ENCODE measurements at places on chromosomes 12 and 14.

GRCh38 chr12:5546616-5547015 lies 114.7 kb downstream of the NTF3 start:
- DNase-seq, result no peak

DNA sequence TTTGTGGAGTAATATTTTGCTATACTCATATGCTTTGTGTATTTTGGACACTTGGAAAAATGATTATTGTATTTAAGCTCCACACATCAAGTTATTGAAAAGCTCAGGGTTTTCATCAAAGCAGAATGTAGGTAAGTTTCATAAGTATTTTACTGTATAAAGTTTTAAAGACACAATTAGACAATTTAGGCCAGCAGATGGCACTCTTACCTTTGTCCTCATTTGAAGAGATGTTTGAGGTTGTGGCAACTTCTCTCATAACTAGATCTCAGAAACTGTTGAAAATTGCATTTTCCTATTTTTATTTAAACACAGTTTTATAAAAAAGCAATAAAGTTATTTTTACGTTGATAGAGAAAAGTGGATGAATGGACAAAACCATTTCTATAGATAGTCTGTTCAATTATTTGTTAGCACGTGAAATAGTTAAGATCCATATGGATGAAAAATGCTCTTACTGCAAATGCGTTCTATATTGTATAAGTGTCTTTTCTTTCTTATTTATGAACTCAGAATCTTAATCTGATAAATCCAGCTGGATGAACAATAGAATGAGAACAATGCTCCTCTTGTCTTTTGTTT lies 300.0 kb downstream of the AEBP2 start:
- DNase-seq, result no peak

DNA sequence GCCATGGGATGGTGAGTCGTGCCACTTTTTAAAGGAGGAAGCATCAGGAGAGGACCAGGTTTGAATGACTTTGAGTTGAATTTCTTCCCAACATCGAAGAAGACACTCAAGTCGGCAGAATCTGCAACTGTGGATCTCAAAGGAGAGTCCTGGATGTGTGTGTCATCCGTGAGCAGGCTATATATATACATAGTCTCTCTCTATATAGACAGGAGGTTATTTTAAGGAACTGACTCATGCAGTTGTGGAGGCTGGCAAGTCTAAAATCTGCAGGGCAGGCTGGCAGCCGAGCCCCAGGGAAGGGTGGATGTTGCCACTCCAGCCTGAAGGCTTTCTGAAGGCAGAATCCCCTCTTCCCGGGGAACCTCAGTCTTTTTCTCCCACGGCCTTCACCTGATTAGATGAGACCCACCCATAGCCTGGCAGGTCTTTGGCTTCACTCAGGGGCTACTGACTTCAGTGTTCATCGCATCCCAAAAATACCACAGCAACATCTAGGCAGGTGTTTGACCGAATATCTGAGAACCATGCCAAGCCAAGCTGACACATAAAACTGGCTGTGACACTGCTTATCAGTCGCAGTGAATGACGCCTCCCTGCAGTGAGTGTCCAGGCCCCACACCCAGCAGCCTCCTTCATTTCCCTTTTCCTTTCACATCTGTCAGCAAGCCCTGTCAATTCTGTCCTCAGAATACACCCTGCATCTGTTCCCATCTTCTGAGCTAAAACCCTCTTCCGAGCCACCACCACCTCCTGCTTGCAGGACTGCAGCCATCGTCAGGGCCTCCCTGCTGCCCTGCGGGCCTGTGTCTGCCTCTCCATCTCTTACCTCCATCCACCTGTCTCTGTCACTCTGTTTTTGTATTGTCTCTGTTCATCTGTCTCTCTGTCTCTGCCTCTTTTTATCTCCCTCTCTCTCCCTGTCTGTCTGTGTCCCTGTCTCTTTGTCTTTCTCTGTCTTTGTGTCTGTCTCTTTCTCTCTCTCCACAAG lies 54.0 kb downstream of the ZNF664 start:
- no peak for DNase-seq

- no peak for DNase-seq
Measured at GRCh38 chr14:61535032-61535431, 160.3 kb upstream of the HIF1A start.

- DNase-seq, result no peak
Measured at GRCh38 chr14:33938131-33938949, 12.5 kb downstream of the EGLN3 start.

GRCh38 chr14:32397861-32398640 lies 69.0 kb downstream of the AKAP6 start:
- no peak for DNase-seq

- DNase-seq, result no peak
Measured at GRCh38 chr12:121814429-121815119, 10.8 kb downstream of the SETD1B start.

GRCh38 chr14:64841772-64842750 lies 37.6 kb downstream of the SPTB start:
- DNase-seq, result no peak

DNA sequence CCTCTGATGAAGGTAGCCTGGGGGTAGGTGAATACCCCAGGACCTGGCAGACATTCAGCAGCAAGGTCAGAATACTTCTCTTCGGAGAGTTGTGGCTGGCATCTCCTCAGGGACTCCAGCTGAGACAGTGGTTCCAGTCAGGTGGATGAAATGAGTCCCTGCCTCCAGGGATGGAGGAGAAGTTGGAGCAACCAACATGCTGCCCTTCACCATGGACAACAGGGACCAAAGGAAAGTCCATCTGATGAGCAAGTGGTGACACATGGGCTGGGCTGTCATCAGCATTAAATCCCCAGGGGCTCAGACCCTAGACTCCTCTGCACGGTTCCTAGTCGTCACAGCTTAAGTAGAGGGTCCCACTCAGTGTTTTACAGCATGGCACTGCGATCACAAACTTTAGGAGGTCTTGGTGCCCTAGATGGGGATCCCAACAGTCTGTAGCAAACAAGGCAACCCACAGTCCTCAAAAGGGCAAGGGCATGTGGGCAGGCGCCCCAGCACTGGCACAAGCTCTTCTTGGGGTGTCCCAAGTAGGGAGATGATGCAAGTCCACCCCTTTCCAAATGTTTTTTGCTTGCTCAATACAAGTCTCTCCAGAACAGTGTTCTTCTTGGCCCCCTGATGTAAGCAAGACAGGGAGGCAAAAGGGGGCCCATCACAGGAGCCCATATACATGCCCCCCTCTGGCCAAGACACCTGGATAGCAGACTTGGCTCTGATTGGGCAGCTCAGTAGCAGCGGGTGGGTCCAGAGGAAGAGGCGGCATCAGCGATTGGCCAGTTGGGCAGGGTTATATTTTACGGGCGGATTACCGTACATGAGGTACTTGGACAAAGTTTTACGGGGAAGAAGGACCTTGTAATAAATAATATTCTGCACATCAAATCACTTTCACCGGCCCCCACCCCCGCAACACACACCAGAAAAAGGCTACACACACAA lies 10.8 kb upstream of the CDH24 start:
- DNase-seq, result no peak

DNA sequence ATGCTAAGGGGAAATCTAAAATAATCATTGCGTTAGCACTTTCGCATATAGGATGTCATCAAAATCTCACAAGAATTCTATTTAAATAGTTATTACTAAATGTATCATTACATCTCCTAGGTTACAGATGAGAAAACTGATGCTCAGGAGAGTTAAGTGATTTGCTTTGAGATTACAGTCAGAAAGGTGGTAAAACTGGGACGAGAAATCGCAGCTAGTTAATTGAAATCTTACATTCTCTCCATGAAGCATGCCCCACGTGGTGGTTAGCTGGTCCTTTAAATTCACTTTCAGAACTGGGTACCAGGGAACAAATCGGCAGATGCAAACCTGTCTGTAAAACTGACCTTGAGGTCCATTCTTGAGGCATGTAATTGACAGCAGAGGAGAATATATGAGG lies 71.8 kb upstream of the PLEKHG7 start:
- DNase-seq, result no peak

DNA sequence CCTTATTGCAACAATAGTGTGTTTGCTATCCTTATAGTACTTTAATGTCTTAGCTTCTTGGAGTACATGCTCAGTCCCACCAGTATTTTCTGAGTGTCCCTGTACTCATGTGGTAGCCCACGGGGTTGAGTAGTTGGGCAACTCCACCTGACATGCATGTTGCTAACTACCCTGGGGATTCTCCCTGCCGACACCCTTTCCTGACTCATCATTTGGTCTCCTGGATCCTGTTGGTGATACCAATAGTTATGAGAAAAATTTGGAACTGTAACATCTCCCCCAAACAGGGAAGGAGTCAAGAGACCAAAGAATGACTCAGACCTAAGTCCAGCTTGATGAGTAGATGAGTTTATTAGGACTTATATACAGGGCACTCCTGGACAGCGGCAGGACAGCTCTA lies 101.6 kb downstream of the BRMS1L start:
- no peak for DNase-seq

GRCh38 chr14:69615121-69615495 lies 3.7 kb downstream of the SUSD6 start:
- DNase-seq, result no peak

DNA sequence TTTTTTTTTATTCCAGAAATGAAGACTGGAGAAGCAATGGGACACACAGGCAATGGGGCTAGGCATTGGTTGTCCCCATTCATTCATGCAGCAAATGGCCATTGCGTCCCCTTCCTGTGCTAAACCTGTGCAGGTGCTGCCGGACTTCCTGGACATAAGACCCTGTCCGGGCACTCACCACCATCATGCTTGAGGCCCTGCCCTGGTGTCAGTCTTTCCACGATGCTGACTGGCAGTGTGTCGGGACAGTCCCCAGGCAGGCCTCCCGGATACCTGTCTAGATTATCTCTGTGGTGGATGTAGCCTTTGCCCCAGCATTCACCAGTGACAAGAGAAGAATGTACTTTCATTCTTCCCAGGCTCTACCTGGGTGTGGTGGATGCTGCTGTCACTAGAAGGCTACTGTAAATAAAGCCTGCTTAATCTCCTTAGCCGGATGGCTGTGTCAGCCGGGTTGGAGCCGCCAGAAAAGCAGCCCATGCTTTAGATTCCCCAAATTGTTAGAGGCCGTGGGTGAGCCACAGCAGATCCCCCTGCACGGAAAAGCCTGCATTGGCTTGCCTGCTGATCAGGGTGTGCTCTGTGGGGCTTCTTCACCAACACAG lies 94.5 kb upstream of the PARP11 start:
- no peak for DNase-seq

DNA sequence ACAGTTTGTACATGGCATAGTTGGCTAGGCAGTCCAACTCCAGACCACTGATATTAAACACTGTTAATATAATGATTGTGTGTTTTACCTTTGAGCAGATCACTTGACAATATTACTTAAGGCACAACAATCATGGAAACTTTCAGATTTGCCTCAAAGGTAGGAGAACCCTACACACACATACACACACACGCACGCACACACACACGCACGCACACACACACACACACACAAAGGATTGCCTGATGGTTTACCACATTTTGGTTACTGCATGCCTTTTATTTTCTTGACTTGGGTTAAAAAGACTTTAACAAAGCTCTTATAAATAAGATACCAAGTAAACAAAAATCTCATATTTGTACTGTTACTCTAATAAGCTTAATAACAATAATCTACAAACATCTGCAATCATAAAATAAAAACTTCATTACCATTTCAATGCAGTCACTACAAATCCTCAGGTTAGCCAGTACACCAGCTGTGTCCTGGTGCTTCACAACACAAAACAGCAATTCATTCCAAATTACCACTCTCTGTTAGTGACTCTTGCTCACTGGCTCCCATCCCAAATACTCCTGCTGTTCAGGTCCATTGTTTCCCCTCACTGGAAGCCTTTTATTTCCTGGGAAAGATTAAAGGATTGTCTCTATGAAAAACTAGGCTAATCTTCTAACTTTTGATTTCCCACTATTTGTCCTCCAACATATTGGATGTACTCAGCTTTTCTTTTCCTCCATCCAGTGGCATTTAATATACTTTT lies 175.2 kb upstream of the ATP2B1 start:
- DNase-seq, result no peak
